Activated naive CD8-positive, alpha-beta T cell treated with anti-CD3 and anti-CD28 coated beads for 36 hours (primary cell): ENCODE measurements at places on chromosomes 5 and 9. TPM values are rescaled to one million over a fixed set of nuclear protein-coding genes. Genes with fewer than 3 reads are reported as not detected.

CATSPER3 gene
- 0.39 TPM for total RNA-seq

TPPP gene
- not detected for total RNA-seq

SHOC1 gene
- not detected for total RNA-seq

ANKRD18B gene
- 0.56 TPM for total RNA-seq

CSF2 gene
- 103 TPM for total RNA-seq

HSPA5 gene
- total RNA-seq, result 242 TPM

CDX1 gene
- not detected for total RNA-seq

KCNIP1 gene
- total RNA-seq, result not detected

KLHL3 gene
- total RNA-seq, result 9.2 TPM

FBN2 gene
- not detected for total RNA-seq

LOX gene
- not detected for total RNA-seq

TAF11L5 gene
- not detected for total RNA-seq

LCN15 gene
- not detected for total RNA-seq

RLN2 gene
- total RNA-seq, result 2.8 TPM

EIF4E1B gene
- total RNA-seq, result not detected
